DMS79 (cell line): ENCODE measurements at places on chromosomes 2 and 18.

DNA sequence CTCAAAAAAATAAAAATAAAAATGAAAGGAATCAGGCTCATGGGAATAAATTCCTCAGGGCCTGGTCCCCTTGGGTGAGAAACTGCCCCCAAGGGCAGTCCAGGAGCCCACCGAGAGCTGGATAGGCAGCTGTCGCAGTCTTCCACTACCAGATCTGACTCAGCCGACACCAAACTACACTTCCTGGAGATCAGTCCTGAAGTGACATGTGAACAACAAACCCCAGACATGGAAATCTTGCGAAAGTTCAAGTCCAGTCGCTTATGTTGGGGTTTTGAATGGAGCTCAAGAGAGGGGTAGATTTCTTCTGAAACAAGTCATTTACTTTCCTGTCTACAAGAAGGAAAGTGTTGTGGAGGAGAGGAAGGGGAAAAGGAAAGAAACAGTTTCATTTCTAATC lies 12.9 kb downstream of the ADCY3 start:
- DNase-seq = no peak

- DNase-seq = no peak
Measured at GRCh38 chr2:218881744-218882460, 1.2 kb downstream of the WNT10A start.

DNA sequence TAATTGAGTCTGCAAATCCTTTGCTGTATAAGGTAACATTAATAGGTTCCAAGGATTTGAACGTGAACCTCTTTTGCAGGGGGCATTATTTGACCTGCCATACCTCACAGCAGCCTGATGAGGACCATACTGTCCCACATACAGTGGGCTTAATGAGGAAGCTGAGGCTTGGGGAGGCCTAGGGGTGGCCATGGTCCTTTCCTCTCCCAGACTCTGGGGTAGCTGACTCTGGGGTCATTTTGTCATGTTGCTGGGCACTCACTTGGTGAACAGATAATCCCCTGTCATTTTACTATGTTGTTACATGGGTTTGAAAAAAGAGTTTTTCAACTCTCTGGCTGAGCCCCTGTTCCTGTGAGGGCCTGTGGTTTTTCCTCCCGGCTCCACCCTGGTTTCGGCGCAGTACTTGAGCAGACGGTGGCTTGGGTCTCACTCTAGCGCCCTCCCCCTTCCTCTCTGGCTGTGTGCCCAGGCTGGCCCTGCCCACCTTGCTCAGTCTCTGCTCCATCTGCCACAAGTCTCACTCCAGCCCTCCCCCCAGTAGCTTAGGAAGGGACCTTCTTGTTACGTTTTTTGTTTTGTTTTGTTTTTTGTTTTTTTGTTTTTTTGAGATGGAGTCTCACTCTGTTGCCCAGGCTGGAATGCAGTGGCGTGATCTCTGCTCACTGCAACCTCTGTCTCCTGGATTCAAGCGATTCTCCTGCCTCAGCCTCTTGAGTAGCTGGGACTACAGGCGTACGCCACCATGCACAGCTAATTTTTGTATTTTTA lies 21.0 kb downstream of the INPP4A start:
- peak; percentile 83 for DNase-seq

- DNase-seq = no peak
Measured at GRCh38 chr2:176174824-176175708, 13.4 kb upstream of the HOXD1 start.

- DNase-seq = no peak
Measured at GRCh38 chr2:72985891-72986683, 68.8 kb downstream of the EMX1 start.

DNA sequence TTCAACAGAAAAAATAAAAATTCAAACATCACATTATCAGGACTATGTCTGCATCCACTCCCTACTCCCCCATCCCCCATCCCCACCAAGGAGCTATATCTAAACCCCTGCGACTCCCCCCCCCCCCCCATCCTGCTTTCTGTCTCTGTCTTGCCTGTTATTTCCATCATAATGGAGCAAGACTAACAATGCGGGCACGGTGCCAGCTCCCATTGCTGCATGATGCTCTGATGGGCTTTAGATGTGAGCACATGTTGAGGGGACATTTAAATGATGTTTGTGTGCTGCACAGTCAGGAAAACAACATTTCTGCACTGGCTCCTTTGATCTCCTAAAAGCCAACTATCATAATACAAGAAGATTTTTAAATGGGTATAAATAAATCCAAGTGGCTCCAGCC lies 644.2 kb upstream of the SETBP1 start:
- no peak for DNase-seq

DNA sequence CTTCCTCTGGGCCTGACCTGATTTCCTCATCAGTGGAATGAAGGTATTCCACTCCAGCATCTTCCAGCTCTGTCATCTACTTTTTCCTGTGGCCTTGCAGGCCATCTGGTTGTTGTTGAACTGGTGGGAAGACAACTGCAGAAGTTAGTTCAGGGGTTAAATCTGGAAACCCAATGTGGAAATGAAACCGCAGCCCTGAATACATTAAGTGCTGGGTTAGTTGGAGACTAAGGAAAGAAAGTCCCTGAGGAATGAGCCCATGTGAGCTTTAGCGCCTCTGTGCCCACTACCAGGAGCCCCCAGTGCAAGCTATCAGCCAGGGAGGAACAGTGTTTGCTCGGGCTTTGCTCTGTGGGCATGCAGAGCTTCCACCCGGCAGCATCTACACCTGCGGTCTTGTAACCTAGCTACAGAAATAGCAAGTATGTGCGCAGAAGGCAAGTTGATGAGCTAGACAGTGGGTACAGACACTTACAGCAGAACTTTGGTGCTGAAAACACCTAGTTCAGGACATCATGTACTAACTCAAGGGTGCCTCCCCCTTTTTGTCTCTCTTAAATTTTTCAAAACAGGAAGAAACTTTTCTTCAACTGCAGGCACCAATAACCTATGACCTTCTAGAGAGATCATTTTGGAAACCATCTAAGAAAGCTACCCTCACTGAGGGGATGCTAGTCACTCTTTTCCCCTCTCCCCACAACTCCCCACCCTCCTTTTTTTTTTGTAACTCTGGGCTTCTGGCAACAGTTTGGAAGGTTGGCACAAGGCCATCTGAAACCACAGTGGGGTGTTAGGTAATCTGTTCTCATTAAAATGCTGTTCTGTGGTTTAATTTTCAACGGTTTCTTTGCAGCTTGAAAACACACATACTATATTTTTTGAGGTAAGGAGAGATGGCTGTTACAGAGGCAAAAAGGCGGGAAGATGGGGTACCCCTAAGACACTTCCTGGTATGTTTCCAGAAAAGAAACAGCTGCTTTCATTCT lies 18.3 kb upstream of the CXCR4 start:
- peak; percentile 61 for DNase-seq

- DNase-seq = peak; percentile 81
Measured at GRCh38 chr2:96773922-96774321, 13.2 kb downstream of the CNNM4 start.

- no peak for DNase-seq
Measured at GRCh38 chr2:23993736-23994269, 16.1 kb upstream of the MFSD2B start.

GRCh38 chr2:172588931-172589330 lies 33.0 kb downstream of the PDK1 start:
- DNase-seq = no peak

DNA sequence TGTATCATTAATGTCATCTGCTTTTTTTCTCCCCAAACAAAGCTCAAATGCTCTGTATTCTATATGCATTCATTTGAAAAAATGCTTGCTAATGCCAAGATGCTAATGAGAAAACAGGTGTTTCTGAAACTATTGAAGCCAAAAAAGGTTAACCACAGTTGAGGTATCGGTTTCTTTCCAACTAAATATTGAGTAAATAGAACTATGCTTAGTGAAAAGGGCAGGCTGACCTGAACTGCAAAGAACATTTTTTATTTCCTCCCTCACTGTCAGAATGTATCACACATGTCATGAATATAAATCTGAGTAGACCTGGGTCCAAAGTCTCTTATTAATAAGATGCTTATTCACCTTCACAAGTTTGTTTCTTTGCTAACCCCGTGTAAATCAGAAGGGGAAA lies 866.6 kb downstream of the CPS1 start:
- DNase-seq = no peak
